Aorta (tissue), 5 donors: ENCODE measurements at places on chromosomes 4 and X. TPM values are rescaled to one million over a fixed set of nuclear protein-coding genes. Genes with fewer than 3 reads are reported as not detected.

DNA sequence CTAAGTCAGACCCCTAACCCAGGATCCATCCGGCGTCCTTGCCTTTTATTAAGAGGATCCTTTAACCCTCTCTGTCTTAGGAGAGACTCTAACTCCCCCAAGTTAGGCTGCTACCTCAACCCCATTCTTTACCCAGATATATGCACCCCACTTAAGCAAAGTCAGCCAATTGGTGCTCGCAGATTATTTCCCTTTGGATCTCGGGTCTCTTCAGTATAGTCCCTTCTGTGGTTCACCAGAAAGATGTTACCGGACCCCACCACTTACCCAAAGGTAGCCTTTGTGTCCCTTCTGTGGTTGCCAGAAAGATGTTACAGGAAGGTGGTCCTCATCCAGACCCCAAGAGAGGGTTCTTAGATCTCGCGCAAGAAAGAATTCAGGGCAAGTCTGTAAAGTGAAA, 212.9 kb upstream of the GRID2 start:
- DNase-seq = no peak

GRCh38 chrX:107135965-107136307, 17.3 kb upstream of the RBM41 start:
- no peak for DNase-seq

- DNase-seq = no peak
Observed at GRCh38 chr4:118139241-118139640, 105.0 kb downstream of the NDST3 start.

GRCh38 chrX:133440081-133440796, 24.9 kb upstream of the GPC4 start:
- DNase-seq = no peak

DNA sequence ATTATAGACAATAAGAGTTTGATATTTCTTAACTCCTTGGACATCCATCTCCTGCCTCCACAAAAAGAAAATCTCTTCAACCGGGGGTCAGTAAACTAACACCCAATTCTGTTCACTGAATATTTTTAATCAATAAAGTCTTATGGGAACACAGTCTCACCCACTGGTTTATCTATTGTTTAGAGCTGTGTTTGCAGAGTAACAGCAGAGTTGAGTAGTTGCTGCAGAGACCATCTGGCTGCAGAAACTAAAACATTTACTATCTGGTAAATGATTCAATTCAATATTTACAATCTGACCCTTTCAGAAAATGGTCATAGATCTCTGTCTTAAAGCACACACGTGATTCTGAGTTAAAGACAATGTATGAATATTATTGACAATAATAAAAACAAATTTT, 94.0 kb downstream of the TMA16 start:
- DNase-seq = no peak

GRCh38 chr4:1191621-1192020, 19.2 kb upstream of the SPON2 start:
- DNase-seq = no peak

DNA sequence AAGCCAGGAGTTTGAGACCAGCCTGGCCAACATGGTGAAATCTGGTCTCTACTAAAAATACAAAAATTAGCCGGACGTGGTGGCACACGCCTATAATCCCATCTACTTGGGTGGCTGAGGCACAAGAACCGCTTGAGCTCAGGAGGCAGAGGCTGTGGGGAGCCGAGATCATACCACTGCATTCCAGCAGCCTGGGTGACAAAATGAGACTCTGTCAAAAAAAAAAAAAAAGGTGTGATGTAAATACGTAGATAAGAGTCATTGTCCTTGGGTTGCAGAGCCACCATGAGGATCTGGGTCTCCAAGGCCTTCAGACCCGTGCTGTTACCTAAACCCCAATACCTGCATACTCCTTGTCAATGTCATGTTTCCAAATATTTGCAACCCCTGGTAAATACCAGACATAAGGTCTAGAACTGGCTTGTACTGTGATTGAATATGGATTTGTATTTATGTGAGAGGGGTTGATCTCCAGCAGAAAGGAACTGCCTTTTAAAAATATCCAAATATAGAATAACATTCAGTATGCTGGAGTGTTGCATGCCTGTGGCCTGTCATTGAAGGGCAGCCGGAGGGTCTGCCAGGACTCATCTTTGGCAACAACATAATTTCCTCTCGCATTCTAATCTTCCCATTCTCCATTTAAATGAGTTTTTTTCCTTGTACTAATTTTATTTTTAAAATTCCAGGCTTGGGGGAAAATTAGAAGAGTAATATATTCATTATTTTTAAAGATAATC, 40.4 kb downstream of the ATXN3L start:
- DNase-seq = no peak

ARMCX2 gene
- 36.3 TPM for total RNA-seq
